Foreskin fibroblast (primary cell): ENCODE measurements at places on chromosomes 4 and X.

- no peak for DNase-seq
Measured at GRCh38 chr4:24219209-24219608, 329.4 kb upstream of the PPARGC1A start.

DNA sequence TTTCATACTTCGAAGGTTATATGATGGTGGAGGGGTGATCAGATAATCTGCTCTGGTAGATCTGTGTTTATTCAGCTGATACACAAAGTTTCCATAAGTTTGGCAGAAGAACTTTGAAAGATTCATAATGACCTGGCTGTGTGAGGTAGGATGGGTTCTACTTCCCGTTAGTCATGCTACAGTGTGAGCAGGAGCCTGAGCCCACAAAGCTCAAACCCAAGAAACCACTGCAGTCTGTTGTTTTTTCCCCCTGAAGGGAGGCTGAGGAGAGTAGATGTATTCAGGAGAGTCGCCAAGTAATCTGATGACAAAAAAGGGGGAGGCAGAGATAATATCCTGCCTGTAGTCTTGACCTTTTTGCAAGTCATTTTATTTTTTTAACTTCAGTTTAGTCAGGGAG lies 52.8 kb upstream of the PPP3CA start:
- peak; percentile 36 for DNase-seq

- DNase-seq = no peak
Measured at GRCh38 chr4:82429728-82430192, 502 bp downstream of the HNRNPDL start.

DNA sequence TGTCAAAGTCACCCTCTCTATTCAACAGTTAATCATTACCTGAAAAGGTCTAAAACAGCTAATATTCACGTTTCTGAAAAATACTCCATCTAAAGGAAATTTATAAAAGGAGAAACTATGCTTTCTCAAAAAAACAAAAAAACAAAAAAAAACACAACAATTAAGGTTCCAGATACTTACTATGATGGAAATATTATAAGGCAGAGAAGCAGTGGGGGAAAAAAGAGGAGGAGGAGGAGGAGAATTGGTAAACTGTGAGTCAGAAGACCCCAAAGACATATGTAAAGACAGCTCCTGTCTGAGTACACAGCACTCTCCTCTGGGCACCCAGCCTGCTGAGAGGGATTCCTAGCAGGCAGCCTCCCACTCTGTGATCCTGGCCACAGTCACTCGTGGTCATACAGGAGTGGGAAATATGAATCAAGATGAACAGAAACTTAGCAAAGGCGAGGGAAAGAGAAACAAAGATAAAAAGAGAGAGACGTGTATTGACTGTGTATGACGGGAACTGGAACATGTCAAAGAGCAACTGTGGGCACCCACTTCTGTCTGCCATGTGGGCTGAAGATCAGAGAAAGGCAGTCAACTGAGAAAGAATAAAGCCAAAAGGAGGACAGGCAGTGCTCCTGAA lies 12.5 kb downstream of the KLHL15 start:
- DNase-seq = no peak

DNA sequence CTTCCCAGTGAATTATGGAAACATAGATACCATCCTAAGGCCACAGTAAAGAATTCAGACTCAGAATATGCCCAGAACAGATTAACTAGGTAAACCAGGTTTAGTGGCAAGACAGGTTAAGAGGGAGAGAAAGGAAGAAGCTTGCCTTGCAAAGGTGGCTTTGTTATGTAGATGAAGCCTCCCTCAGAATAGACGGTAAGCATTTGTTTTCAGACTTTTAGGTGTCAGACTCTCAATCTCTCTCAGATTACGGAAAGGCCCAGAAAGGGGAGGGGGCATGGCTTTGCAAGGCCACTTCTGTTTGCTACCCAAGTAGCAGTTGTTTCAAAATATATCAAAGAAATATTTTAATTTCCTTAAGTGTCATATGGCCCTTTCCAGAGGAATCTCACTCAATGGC lies 457.1 kb upstream of the BOD1L1 start:
- DNase-seq = no peak
